ENCODE measurements at places on chromosomes 13 and 19.

DNA sequence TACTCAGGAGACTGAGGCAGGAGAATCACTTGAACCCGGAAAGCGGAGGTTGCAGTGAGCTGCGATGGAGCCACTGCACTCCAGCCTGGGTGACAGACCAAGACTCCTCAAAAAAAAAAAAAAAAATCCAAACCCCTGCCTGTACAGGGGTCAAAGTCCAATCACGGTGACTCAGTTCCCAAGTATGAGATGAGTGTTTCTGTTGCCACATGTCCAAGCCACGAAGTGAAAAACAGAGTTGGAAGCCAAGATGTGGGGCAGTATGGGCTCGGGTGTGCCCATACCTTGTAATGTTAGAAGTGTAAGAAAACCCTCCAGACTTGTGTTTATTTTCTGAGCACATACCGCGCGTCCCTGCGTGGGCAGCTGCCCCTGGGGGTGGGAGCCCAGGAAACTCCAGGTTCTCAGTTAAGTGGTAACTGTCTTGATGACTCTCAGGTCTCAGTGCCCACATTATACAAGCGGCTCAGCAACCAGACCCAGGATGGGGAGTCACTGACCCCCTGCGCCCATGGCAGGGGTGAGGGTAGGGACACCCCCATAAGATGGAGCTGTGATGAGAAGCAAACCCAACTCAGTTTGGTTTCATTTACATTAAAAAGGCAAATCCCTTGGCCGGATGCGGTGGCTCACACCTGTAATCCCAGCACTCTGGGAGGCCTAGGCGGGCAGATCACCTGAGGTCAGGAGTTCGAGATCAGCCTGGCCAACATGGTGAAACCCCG lies 1.2 kb upstream of the GPX4 start:
- peak; percentile 85 for DNase-seq

DNA sequence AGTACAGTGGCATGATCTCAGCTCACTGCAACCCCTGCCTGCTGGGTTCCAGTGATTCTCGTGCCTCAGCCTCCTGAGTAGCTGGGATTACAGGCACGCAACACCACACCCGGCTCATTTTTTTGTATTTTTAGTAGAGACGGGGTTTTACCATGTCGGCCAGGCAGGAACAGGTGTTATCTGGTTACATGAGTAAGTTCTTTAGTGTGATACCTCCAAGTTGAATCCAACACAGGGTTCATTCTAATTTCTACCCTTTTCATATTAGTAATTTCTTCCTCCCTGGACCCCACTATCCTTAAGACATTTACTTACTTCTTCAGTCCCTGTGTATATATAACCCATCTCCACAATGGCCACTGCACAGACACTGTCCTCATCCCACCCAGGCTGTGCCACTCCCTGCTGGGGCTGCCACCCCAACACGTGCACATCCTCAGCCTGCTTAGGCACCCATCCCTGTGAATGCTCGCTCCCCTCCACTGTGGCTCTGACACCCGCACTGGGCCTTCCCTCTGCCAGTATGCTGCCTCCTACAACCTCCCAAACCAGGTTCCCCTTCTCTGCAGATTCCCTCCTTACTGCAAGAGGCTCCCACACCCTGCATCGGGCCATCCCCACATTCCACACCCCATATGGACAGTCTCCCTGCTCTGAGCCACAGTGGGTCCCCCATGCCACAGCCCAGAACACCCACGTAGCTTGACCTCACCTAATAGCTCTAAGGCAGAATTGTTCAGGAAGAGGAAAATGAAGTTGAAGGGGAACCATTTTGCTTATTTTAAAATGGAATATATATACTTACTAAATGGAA lies 147.1 kb downstream of the TBC1D4 start:
- DNase-seq = no peak

GRCh38 chr13:76446191-76446590 lies 440.0 kb downstream of the KCTD12 start:
- no peak for DNase-seq

DNA sequence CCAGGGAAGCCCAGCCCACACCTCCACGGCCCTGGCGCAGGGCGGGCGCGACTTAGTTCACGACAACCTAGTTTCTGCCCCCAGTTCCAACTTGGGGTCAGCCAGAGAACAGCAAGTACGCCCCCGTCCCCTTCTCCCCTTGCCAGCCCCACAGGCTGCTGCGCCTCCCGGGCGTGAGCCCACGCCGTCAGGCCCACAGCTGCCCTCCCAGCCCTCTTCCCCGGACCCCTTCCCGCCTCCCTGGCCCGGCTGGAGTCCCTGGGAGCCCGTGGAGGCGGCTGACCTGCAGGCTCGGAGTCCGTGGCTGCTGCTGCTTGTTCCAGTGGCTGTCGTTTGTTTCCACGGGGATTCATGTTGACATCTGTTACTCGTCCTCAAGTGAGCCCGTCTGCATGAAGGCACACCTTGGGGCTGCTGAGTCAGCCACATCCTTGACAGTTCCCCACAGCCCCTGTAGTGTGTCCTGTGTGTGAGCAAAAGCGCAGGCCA lies 86.0 kb downstream of the ATP11A start:
- no peak for DNase-seq

DNA sequence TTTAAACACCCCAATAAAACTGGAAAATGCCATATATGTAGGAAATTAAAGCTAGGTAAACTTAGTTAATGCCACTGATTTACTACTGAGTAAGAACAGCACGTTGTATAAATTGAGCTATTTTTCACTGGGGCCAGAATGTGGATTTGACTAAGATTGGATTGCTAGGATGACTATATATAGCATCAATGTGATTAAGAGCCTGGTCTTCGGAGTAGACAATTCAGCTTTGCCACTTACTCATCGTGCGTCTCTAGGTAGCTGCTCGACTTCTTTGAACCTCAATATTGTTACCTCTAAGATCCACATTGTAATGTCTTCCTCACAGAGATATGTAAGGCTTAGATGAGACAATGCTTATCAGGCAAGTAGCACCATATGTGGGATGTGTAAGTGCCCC lies 462.5 kb downstream of the KLF12 start:
- DNase-seq = no peak

DNA sequence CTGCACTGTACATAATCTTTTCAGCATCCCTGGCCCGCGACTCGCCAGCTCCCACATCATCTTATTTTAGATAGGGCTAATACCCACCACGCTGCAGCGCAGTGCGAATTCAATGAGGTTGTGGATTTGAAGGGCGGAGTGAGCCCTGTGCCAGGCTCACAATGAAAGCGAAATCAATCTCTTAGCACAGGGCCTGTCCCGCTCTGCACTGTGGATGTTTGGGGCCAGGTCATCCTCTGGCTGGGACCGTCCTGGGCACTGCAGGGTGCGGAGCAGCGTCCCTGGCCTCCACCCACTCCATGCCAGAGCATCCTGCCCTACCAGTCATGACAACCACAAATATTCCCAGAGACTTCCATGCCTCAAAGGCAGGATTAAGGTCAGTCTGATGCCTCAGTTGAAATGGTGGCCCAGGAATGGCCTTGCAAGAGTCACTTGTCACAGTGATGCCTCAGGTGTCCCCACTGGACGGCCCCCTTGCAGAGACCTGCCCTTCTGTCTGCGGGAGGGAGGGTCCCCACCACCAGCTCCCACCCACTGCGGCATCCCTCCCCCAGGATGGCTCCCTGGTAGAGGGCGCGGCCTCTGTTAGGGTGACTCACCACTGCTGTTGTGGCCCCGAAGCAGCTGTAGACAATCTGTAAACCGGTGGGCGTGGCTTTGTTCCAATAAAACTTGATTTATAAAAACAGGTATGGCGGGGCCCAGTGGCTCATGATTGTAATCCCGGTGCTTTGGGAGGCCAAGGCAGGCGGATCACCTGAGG lies 5.6 kb downstream of the UHRF1 start:
- peak; percentile 82 for DNase-seq

GRCh38 chr19:51796195-51796679 lies 1.3 kb downstream of the FPR3 start:
- DNase-seq = no peak

DNA sequence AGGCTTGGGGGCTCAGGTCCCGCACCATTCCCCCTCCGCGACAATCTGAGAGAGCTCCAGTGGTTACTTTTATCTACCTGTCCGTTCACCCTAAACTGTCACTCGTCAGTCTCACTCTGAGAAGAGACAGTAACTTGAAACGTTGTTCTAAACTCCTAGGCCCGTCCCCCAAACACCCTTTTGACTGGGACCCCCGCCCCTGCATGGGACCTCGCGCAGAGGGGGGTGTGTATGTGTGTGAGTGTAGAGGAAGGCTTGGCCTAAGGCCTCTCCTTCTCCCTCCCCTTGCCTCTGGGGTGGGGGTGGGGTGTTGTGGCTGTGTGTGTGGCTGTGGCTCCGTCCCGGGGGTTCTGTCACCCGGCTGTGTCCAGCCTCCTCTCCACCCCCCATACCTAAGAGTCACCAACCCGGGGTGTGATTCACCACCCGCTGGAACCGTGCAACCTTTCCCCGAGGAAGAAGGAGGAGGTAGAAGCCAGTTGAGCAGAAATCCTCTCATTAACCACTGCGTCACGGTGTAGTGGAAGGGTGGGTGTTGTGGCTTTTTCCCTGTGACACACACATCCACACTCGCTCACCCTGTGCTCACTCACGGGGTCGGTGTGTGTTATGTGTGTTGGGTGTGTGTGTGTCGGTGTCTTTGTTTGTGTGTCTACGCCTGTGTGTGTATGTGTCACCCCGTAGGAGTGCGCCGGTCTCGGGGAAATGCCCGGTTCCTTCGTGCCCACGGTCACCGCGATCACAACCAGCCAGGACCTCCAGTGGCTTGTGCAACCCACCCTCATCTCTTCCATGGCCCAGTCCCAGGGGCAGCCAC lies 2.4 kb downstream of the FOSB start:
- peak; percentile 70 for DNase-seq

DNA sequence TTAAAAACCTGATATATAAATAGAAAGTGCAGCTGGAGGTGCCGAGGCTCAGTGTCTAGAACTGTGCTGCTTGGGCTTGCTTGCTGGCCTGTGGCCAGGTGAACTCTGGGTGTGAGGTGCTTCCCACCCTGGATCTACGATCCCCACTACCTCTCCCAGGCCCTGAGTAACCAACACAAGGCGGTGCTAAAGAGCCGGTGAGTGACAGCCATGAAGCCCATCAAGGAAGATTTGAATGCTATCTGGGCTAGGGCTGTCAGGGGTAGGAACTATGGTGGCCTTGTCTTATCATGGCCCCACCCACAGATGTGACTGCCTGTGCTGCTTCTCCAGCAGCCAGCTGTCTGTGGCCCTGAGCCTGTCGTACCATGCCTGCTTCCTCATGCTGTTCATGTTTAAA lies 25.6 kb upstream of the ZNF91 start:
- no peak for DNase-seq
